Foreskin melanocyte (primary cell): ENCODE measurements at places on chromosomes 3 and 15.

DNA sequence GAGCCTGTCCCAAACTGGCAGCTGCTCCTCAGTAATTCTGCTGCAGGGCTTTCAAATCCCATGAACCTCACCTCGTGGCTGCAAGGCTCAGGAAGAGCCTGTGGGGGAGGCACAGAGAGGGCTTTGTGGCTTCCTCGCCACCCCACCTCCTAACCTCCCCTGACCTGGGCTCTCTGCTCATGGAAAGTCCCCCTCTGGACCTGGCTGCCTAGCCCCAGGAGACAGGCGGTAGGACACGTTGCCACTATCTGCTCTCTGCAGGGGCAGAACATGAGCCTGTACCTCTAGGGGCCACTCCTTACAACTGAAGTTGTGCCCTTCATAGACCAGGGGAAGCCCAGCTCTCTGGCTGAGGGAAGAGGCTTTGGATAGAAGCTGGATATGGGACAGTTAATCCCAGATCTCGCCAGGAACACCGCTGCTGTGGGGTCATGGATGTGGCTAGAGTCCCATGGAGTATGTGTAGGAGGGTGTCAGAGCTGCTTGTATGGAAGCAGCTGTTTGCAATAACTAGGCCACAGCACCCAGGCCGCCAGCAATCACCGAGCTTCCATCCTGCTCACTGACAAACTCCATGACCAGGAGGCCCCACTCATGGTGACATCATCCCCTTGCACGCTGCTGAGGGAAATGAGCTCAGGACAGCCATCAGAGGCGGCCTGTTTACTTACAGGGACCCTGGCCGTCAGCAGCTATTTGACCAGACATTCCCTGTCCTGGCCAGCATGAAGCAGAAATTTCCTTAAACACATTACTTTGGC is 34.0 kb upstream of the CILP start:
- DNase-seq: no peak

DNA sequence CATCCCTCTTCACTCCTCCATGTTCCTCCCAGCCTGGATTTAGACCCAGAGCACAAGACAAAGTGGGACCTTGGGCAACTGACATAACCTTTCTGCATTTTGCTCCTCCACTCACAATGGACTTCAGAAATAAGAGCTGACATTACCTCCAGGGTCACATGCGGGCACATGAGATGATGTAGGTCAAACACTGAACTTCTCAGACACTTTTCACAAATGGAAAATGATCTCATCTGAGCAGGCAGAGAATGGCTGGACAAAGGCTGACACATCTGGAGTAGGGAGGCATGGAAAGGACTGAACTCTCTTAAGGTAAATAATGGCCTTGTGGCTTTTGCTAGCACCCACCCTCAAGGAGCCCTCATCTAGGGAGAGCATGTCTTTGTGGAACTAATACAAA is 849.2 kb upstream of the CFAP20DC start:
- DNase-seq: no peak

- DNase-seq: peak; percentile 30
Observed at GRCh38 chr3:110806924-110807323, 264.7 kb upstream of the NECTIN3 start.

- DNase-seq: no peak
Observed at GRCh38 chr3:76245073-76245472, 459.7 kb upstream of the ZNF717 start.

GRCh38 chr3:52754373-52754772 is 16.4 kb downstream of the NEK4 start:
- no peak for DNase-seq

GRCh38 chr15:70956201-70956995 is 63.8 kb downstream of the LRRC49 start:
- no peak for DNase-seq

DNA sequence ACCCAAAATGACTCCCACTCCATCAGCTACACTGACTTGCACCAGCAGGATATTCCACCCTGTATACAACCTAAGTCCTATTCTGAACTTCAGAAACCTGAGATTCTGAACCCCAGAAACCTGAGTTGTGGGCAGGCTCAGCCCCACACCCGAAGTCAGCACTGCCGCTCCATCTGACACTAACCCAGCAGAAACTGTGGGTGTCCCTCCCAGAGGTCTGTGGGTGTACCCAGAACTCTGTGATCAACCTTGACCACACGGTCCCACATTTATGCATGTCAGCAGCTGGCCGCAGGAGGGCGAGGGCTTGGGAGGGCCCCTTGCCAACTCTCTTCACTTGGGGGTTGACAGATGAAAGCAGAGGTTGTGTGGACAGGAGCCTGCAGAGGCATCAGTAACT is 9.3 kb downstream of the OXTR start:
- DNase-seq: no peak

DNA sequence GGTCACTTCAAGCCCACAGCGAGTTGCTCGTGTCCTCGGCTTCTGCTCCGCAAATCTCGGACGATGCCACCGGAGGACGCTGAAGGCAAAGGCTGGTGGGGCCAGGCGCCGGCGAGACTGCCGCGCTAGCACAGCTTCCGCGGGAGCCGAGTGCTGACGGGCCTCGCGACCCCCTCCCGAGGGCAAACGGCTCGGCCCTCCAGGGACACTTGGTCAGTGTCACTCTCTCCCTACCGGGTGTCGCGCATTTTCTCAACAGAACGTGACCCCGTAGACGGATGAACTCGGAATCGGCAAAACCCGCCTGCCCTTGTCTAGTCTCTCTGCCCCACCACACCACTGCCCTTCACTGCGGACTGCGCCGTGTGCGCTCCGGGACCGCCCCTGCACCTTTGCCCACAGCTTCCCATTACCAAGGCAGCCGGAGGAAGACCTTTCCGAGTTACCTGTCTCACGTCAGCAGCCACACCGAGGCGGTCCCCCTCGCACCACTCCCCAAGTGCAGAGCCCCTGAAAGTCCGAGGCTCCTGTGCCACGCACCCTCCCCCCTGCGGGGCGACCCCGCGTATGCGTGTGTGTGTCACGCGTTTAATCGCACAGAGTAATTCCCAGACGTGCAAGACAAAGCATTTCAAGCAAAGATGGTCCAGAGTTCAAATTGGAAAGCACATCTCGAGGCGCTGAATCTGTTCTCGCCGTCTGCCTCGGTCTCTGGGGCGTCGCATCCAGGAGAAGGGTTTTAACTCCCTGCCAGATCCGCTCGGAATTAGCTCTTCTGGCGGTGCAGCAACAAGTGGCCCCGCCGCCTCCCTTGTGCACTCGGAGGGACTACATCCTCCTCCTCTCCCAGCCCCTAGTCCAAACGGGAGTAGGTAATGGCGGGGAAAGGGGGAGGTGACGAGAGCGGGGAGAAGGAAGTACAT is 245.0 kb upstream of the TOPAZ1 start:
- DNase-seq: peak; percentile 49

DNA sequence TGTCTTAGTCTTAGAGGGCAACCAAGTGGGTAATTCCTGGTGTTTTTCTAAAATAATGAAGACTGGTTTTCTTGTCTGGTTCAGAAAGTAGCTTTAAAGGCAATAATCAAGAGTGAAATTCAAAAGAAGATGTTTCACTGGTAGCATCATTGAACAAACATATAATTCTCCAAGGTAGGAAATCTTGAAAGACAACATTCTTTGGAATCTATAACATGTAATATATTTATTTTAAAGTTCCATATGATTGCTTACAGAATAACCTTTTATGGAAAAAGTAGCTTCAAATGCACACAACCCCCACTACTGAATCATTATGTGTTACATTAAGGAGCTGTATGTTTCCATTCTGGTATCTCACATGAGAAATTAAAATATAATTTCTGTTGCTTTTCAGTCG is 13.8 kb upstream of the FOXP1 start:
- DNase-seq: no peak

DNA sequence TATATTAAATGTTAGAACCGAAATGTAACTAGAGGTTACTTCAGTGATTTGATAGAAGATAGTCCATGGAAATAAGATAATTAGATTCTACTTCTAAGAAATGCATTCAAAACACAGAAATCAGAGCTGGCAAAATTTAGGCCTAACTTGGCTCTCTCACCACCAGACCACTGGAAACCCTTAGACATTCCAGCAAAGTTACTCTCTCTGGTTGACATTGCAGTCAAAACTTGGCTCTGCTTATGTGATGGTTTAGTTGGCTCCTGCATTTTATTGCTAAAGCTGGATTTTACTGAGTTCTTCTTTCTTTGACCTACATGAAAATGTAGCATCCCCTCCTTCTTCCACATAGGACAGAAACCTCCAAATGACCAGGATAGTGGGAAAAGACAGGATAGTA is 35.4 kb upstream of the CBLB start:
- DNase-seq: no peak

- no peak for DNase-seq
Observed at GRCh38 chr15:86558252-86558651, 478.6 kb downstream of the AGBL1 start.

GRCh38 chr3:20230954-20231353 is 44.9 kb upstream of the SGO1 start:
- DNase-seq: no peak

GRCh38 chr3:105427332-105427731 is 60.6 kb downstream of the ALCAM start:
- no peak for DNase-seq

DNA sequence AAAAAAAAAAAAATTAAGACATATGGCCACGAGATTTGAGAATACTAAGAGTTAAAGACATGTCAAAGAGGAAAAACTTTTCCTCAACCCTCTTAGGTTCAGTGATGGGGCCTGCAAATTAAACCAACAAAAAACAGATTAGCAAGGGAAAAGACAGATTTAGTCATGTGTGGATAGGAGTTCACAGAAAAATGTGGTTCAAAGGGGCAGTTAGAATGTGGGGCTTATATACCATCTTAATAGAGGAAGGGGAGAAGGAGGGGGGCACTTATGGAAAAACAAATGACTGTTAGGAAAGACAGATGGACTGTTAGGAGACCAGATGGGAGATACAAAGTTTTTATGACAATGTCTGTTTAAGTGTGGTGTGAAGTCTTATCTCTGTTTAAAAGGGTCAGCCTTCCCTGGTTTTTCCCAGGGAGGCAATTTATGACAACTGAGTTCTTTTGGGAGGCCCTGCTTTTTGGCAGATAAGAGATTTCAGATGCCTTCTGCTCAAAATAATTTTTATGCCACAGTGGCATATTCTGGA is 68.7 kb upstream of the FURIN start:
- no peak for DNase-seq
